ENCODE measurements at places on chromosomes 4 and X.

DNA sequence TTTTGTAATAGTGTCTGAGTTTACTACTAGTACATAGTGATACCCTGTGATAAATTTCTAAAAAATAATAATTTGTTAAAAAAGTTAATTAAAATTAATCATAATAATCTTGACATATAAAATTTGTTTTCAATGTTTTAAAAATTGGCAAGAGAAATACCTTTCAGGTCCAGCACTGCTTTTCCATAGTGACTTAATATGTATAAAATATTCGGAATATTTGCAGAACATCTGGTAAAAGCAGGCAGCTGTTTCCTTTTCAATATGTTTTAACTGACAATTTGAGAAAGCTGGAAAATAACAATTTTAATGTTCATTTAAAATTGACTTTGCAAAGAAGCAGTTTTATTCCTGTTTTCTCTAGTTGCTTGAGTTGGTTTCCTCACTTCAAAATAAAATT lies 17.6 kb upstream of the GK2 start:
- DNase-seq: no peak

- no peak for DNase-seq
Observed at GRCh38 chrX:19840899-19841648, 46.3 kb downstream of the SH3KBP1 start.

DNA sequence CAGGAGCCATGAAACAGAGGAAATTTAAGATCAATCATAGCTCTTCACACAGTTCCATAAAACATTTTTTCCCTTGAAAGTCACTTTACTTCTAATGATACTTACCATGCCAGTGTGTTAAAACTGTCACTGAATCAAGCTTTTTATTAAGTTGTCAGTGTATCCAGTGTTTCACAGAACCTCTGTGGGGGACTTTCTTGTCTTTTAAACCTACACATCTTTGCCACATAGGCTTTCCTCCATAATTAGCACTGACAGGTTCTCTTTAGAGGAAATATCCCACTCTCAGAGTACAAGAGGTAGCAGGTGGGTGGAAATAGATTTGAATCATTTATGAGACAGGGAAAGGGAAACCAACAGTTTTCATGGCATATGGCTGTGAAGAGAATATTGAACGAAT lies 25.8 kb upstream of the DYNLT3 start:
- DNase-seq: no peak

- no peak for DNase-seq
Observed at GRCh38 chr4:183971929-183972490, 66.9 kb downstream of the STOX2 start.

GRCh38 chrX:101390664-101391525 lies at the start of gene RPL36A:
Gene RPL36A (plus strand): TSS chrX:101391011. CDS start chrX:101391044, 33 bp downstream.
- peak; percentile 71 for DNase-seq

DNA sequence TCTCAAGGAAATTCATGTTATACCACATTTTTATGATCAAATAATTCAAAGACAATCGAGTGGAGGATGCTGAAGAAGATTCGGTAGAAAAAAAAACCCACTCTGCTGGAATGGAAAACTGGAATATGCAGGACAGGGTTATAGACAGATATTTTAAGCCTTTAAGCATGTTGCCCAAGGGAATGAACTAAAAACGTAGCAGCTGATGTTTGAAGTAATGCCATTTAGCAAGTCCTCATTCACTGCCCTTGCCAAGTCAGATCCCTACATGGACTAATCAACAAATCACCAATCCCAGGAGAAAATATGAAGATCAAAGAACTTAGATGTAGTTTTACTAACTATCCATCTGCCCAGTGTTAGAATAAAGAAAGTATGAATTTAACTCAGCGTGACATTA lies 75.6 kb upstream of the ETNPPL start:
- DNase-seq: no peak

DNA sequence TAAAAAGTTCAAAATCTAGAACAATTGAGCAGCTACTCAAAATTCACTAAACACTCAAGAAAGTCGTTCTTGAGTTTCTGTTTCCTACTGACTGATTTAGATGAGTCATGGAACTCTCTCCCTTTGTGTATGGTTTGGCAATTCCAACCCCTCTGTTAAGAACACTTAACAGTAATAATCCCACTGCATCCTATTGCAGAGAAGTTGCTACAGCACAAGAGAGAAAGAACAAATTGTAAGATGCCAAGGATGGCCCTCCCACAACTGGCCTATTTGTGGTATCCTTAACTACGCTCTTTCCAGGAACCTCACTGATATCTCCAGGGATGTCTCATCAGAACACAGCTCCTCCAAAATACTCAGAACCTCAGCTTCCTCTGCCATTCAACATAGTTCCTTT lies 701.8 kb upstream of the TENM3 start:
- DNase-seq: no peak
